Hematopoietic multipotent progenitor cell treated with erythropoietin and hydrocortisone succinate and interleukin-3 and kit ligand, for 8 days (in vitro differentiated cells): ENCODE measurements at places on chromosomes 7 and 10.

DNA sequence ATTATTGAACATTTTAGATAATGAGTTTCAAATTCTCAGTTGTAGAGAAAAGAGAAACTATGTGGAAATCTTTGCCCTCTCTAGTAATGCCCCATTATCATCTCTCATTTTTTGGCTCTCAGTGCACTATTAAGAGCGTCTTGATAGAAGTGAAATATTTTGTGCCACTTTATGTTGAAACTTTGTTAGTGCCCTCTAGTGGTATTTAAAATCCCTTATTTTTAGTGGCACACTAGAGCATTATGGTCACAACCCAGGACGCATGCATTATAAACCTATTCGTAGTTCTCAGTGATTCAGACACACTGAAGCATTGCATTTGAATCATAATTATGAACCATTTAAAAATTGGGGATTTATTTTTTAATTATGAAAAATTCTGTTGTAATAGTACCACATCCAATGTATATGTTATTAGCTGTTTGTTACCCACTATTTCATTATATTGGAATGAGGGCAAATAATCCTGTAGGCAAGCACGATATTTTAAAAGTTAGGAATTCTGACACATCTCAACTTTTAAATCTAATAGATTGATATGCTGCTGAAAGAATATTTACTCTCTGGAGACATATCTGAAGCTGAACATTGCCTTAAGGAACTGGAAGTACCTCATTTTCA lies 21.9 kb downstream of the PDCD4 start:
- DNase-seq, result peak; percentile 82

- DNase-seq, result no peak
Measured at GRCh38 chr10:130891066-130891465, 420.5 kb downstream of the TCERG1L start.

GRCh38 chr10:131621784-131622624 lies 278.8 kb upstream of the PPP2R2D start:
- DNase-seq, result no peak

DNA sequence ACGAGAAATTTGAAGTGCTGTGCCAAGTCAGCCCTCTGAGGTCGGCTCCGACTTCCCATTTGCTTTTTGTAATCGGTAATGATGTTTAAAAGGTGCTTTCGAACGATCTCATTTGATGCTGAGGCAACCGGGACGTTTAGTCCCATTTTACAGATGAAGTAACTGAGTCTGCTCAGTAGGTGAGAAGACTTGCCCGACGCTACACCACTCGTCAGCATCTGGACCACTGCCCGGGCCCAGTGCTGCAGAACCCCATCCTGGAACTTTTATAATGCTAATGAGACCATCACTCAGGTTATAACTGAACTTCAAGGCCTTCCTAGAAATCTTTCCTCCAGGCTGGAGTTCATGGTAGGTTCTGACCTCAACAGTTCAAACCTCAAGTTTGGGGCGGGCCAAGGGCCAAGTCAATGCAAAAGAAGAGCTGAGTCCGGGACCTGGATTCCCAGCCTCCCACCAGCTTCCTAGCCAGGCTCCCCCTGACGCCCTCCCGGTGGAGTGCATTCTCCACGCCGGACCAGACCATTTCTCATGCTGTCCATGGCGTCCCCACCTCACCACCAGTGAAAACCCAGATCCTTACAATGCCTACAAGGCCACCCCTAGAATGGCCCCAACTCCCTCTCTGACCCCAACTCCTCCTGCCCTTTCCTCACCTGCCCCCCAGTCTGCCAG lies 699 bp upstream of the PDLIM1 start:
- DNase-seq, result no peak

DNA sequence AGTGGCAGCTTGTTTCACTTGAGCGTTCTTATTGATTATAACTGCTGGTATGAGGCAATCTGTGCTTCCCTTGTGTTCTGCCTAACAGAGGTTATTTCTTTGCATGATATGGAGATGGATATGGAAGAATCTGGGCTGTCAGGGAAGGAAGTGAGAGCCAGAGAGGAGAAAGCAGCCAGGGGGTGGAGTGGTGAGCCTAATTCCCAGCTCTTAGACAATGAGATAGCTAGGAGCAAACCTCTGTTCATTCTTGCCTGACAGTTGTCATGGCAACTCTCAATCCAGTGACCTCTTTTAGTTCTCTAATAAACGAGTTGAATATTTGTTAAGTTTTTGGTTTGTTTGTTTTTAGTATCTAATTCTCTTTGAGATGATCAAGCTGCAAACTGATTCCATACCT lies 214.3 kb downstream of the NRG3 start:
- no peak for DNase-seq

DNA sequence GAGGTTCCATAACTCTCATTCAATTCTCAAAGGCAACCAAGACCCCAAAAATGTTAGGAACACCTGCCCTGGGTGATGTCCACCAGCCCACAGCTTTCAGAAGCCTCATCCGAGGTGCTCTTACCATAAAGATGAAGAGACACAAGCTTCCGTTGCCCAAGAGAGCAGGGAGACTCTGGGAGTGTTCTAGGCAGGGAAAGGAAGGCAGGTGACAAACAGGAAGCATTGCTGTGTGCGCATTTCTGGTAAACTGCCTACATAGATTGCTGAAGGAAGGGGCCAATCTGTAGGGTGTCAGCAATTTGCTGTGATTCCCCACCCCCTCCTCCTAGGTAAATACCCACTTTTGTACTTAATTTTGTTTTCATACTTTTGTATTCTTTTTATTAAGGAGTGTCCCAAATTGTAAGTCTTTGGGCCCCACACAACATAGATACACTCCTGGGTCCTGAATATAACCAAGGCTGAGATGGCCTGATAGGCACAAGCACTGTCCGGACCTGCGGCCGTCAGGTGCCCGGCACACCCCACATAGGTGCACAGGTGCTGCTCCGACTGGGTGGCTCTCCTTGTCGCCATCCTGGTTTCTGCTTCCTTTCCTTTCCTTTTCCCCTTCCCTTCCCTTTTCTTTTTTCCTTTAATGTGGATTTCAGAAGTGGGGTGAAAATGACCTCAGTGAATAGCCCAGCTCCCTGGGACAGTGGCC lies 51.4 kb upstream of the SMNDC1 start:
- no peak for DNase-seq

GRCh38 chr7:3159445-3159844 lies 115.8 kb upstream of the CARD11 start:
- no peak for DNase-seq

GRCh38 chr7:41886262-41886900 lies 183.5 kb upstream of the INHBA start:
- DNase-seq, result no peak

- no peak for DNase-seq
Measured at GRCh38 chr7:148772297-148773089, 73.8 kb downstream of the CUL1 start.

- no peak for DNase-seq
Measured at GRCh38 chr10:50882540-50882983, 2.9 kb downstream of the A1CF start.

GRCh38 chr7:19011212-19011611 lies 106.2 kb downstream of the TWIST1 start:
- DNase-seq, result no peak

- no peak for DNase-seq
Measured at GRCh38 chr7:116713918-116714317, 41.9 kb downstream of the MET start.

DNA sequence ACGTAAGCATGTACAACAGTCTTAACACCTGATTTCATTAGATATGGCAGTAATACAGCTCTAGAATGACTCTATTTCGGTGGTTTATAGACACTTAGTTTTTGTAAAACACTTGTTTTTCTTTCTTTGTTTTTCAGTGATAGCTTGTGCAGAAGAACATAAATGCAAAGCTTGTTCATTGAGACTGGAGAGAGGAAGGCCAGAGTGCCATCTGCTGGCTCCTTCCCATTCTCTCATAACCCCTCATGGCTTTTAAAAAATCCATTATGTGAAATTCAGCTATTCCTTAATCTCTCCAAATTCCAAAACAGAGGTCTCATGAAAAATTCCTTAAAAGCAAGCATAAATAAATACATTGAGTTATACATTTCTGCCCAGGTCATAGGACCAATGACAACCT lies 76.3 kb downstream of the CACNB2 start:
- no peak for DNase-seq

DNA sequence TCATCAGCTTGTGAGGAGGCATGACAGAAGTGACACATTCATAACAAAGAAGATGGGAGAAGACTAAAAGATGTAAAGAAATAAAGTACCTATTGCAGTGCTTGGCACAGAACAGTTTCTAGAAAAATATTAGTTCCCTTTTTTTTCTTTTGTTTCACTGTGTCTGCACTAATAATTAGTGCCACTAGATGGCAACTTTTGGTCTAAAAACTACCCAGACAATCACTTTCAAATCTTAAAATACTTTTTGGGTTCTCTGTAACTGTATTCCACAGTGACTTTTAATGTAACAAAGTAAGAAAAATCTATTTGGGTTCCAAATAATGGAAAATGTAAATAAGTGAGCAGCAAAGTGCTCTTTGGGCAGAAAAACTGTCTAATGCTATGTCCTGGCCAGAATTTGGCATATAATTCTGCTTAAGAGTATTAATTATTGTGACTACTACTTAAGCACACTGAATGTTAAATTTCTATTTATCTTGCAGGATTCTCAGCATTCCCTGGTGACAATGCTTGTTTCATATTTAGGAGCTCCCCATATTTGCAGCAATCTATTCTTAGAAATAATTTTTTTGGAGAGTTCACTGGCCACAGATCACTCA lies 134.8 kb upstream of the KIF5B start:
- peak; percentile 57 for DNase-seq

DNA sequence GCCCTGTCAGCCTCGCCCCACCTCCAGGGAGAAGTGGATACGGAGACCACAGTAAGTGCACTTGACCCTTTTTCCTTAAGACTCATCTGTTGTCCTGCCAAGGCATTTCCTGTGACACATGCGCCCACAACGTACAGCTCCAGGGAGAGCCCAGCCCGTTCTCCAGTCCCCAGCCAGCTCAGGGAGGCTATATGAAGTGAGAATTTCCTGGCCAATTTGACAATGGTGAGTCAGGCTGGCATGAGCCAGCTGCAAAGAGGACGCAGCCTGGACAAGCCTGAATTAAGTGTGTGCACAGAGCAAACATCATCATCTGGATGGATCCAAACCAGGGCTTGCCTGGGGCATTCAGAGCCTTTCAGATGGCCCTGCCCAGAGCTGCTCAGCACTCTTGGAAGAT lies 244.8 kb downstream of the KCNMA1 start:
- DNase-seq, result no peak

- no peak for DNase-seq
Measured at GRCh38 chr7:98674461-98674860, 57.4 kb downstream of the NPTX2 start.

GRCh38 chr7:73707045-73707631 lies 12.3 kb downstream of the STX1A start:
- DNase-seq, result peak; percentile 50

GRCh38 chr7:17787257-17787656 lies 153.0 kb downstream of the SNX13 start:
- no peak for DNase-seq
